Suppressor macrophage treated with lipopolysaccharide for 1 hour (primary cell): ENCODE measurements at places on chromosomes 5 and 9.

DNA sequence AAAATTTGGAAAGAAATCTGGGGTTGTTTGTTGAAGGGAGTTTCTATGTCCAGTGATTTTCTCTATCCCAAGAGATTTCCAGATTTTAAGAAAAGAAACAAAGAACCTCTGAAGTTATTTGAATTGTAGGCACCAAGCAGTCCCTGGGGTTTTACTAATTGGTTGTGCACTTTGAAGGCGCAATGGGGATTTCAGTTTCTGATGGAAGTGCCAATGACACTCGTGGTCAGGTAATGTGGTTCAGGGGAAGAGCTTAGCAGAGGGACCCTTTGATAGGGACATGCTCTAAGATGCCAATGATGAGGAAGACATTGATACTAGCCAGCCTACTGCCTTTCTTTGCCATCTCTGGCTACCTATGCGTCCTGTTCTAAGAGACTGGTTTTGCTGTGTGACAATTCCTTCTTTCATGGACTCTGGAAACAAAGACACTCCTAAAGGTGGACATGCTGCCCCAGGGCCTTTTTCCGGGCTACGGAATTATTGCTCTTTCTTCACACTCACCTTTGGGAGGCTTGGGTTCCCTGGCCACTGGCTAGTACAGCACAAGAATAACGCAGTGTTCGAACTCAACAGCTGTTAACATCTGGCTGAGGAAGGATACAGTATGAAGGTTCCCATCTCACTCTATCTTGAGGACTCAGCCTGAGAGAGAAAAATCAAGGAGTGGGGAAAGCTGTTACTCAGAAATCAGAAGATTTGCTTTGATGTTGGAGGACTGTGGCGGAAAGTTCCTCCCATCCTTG lies 6.9 kb upstream of the TRAF1 start:
- no peak for DNase-seq

- peak; percentile 87 for DNase-seq
These were observed 16.6 kb downstream of the SH3PXD2B start for GRCh38 chr5:172437445-172438318.

DNA sequence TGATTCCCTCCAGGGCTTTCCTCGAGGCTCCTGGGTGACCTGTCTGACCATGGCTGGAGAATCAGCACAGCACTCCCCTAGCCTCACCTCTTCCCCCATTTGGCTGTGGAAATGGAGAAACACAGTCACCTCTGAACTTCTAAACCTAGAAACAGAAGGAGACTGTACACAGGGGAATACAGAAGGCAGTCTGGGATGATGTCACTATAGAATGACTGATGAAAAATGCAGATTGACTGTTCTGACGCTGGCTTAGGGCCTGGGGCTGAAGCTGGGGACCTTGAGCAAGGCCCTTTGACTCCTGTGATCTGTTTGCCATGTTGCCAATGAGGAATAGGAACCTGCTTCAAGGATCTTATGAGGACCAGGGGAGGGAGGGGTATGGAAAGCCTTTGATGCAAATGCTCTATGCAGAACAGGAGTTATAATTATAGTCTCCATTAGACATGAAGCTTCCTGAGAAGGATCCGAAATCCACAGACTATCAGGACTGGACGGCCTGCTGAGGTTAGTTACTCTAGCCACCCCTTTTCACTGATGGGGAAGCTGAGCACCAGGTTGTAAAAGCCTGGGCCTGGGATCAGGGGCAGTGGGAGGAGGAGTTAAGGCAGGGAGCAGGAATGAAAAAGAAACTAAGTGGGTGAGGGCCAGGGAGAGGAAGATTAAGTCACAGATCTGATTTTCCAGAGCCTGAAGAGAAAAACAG lies 24.4 kb upstream of the ANXA6 start:
- DNase-seq = no peak

GRCh38 chr5:62011089-62011664 lies 294.8 kb upstream of the KIF2A start:
- DNase-seq = no peak

- DNase-seq = no peak
These were observed 65.2 kb downstream of the PALM2AKAP2 start for GRCh38 chr9:109845226-109845625.

GRCh38 chr9:129094387-129095169 lies 13.7 kb downstream of the DOLPP1 start:
- DNase-seq = no peak
